ENCODE measurements at places on chromosomes 13 and 19.

- DNase-seq, result no peak
These were observed 483.2 kb downstream of the EFNB2 start for GRCh38 chr13:106052200-106052767.

DNA sequence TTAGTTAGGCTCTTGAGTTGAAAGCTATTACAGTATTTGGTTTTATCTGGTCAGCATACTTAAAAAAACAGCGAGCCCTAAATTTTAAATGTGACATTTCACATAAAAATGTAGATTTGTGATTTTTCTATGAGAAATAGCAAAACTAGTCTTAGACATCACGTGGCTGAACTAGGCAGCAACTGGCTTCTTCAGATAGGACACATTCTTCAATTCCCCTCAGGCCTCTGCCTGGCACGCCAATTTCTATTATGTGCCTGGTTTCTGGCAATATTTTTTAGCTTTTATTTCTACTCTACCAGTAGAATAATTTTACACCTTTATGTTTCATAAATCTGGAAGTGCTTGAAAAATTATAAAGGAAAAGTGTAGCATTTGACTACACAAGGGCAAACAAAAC lies 433.7 kb downstream of the DIAPH3 start:
- DNase-seq, result no peak

- no peak for DNase-seq
These were observed 60.5 kb downstream of the ATP7B start for GRCh38 chr13:51950722-51951121.

- no peak for DNase-seq
These were observed 10.0 kb downstream of the MTIF3 start for GRCh38 chr13:27440408-27440807.

GRCh38 chr13:52061587-52061986 lies 37.1 kb downstream of the UTP14C start:
- DNase-seq, result no peak

DNA sequence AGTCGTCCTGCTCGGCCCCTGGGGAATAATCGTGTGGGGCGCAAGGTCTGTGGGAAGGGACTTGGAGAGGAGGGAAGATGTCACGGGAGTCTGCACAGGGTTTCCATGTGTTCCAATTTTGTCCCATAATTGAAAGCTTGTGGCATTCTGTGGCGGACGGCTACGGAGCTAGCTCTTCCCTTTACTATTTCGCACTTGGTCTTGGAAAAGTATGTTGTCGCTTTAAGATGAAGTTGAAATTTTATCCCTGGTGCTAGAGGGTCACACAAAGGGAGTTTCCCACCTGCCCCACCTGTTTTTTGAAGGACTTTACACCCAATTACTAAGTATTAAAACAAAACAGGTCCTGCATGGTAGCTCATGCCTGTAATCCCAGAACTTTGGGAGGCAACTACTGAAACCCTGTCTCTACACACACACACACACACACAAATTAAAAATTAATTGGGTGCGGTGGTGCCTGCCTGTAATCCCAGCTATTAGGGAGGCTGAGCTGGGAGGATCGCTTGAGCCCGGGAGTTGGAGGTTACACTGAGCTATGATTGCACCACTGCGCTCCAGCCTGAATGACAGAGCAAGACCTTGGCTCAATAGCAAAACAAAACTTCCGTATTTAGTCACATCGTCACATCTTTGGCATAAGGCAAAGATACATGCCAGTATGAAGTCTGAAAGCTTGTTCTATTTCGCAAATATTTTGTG lies 967 bp upstream of the TPT1 start:
- no peak for DNase-seq

DNA sequence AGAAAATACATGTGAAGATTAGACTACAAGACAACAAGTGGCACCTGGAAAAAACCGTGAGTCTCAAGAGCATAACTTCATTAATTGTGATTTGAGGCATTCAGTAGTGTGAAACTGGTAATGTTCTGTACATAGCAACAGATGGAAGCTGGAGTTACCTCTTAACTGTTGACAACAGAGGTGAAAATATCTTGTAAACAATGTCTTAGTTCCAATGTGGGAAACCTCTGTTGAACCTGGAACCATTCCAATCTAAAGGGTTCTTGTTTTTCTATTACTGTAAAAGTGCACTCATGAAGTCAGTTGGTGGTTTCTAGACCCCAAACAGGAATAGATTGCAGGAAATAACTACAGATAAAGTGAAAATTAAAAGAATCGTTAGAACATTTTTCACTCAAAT lies 728.4 kb downstream of the SLITRK1 start:
- DNase-seq, result no peak

GRCh38 chr19:13026462-13027370 lies 31.4 kb downstream of the NFIX start:
- no peak for DNase-seq

DNA sequence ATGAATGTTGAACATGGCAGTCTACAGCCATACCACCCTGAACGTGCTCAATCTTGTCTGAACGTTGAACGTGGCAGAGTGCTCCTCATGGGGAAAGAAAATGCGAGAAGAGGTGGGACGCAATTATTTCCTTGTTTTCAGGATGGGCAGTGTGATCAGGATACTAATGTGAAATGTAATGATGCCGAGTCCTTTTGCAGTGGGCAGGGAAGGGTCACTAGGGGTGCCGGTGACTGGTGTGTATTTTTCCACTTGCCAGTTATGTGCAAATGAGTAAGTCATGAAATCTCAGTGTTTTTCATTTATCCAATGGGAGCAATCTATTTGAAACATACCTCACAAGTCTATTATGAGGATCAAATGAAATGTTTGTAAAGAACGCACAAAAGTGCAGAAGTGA lies 84.8 kb downstream of the LNX2 start:
- DNase-seq, result no peak

- no peak for DNase-seq
These were observed 888.6 kb downstream of the DIAPH3 start for GRCh38 chr13:59274958-59275727.

DNA sequence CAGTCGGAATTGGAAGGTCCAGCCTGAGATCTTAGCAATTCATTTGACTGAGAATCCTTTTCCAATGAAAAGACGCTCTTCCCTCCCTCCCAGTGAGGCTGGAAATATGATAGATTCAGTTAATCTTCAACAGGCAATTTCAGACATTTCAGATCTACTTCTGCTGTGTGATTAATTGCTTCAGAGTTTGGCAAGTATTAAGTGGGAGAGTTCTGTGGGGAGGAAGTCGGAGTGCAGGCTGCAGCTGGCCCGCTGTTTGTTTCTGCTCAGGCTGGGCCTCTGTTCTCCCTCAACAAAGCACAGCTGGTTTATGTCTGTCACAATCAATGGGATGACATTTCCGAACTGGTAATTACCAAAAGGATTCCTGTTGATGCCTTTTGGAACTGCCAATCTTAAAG lies 178.2 kb downstream of the NDFIP2 start:
- DNase-seq, result no peak

DNA sequence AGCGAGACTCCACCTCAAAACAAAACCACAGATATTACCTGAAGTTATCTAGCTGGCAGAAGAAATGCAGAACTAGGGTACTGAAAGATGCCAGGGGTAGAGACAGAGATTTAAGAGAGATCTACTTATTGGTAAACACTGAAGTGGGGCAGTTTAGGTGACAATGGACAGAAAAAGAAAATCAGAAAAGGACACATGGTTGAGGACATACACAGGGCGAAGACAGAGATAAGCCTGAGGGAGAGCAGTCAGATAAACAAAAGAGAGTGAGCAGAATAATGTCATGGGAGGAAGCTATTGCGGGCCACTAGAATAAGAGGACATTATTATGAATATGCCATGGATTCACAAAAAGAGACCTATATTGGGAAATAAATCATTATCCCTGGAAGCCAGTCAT lies 3.3 kb downstream of the NEK5 start:
- no peak for DNase-seq

DNA sequence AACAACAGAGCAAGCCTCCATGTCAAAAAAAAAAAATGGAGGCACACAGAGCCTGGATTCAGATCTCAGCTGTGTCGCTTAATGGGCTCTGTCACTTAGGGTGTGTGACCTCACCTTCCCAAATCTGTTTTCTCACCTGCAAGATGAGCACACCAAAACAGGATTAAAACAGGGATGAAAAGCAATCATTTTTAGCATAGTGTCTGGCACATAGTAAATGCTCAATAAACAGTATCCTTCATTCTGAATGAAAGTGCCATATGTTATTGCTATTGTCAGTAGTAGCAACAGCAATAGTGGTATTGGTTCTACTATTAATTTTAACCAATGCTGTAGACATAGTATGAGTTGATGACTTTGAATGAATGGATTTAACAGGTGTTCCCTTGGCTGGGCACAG lies 23.3 kb downstream of the SAMD4B start:
- no peak for DNase-seq

DNA sequence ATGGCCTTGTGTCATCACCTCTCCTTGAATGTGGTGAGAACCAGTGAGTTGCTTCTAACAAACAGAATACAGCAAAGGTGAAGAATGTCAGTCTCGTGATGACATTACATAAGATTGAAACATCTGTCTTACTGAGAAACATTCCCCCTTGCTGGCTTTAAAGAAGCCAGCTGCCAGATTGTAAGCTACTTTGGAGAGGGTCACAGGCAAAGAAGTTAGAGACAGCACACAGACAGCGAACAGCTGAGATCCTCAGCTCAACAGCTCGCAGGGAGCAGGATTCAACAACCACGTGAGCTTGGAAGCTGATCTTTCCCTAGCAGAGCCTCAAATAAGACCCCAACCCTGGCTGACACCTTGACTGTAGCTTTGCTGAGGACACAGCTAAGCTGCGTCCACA lies 367.9 kb downstream of the LIG4 start:
- DNase-seq, result no peak
